ENCODE measurements at places on chromosomes 3 and 15.

- DNase-seq = no peak
Measured at GRCh38 chr3:58084788-58085543, 76.7 kb downstream of the FLNB start.

- DNase-seq = no peak
Measured at GRCh38 chr15:61974759-61975158, 85.5 kb downstream of the VPS13C start.

- no peak for DNase-seq
Measured at GRCh38 chr15:72858205-72858604, 74.6 kb upstream of the ADPGK start.

DNA sequence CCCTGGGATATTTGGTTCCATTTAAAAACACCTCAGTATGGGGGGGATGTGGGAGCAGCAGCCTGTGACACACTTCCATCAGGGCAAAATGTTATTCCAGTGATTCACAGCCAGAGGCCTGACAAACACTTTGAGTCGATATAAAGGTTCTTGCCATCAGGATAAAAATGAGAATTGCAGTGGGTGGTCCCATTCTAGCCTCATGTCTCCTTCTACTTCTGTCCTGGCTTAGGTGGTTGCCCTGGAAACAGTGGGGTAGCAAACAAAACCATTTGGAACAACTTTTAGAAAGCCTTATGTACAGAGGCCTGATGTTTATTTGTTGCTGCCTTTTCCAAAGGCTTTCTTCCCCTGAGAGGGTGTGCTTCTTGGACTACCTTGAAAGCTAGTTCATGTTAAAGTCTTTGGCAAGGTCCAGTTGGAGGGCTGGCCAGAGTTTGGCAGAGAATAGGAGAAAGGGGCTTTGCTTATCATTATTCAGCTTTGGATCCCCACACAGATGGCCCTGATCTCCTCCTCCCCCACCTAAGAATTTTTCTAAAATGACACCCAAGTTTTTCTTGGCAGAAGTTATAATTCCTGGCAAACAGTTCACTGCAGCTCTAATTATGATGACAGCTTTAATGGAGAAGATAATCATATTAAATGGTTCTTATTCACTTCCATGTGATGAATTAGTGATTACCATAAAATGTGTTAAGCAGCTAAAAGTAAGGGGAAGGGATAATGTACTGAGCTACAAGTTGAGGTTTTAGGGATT is 84.2 kb upstream of the ZNF280D start:
- no peak for DNase-seq

GRCh38 chr15:38002883-38003477 is 68.5 kb downstream of the TMCO5A start:
- DNase-seq = no peak

- DNase-seq = no peak
Measured at GRCh38 chr3:195696632-195697278, 24.0 kb upstream of the MUC20 start.

DNA sequence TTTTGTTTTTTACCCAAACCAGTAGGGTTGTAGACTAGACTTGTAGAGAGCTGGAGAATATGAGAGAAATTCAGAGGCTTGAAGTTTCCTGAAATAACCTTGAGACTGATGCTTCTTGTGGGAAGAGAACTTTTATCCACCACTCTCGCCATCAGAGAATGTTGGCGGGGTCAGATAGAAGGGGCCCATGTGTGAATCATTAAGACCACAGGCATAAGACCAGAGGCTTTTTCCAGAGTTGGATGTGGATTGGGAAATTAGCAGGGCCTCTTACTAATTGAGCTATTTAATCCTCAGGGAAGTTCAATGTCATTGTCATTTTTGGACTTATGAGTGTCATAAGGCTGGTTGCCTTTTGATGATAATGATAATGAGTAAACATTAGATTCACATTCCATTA is 246.9 kb upstream of the THRB start:
- no peak for DNase-seq

- DNase-seq = peak; percentile 63
Measured at GRCh38 chr3:194573680-194574437, 59.4 kb downstream of the TMEM44 start.

DNA sequence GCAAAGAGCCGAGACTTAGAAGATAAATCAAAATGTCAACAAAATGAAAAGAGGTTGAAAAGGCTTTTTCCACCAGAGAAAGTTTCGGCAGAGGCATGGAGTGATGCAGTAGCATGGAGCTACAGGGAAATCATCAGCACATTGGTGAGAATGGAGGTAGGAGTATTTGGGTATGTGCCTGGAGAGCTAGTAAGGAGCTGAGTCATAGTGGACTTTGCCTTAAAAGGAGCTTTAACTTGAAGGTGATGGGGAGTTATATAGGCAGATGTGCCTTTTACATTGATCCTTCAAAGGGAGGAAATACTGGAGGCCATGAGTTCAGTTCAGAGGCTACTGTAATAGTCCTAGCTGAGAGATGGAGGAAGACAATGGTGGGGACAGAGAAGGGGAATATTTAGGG is 44.3 kb downstream of the IL5RA start:
- DNase-seq = no peak
